ENCODE measurements at places on chromosomes 4 and X.

GRCh38 chr4:3420956-3421355 is 20.8 kb upstream of the HGFAC start:
- no peak for DNase-seq

DNA sequence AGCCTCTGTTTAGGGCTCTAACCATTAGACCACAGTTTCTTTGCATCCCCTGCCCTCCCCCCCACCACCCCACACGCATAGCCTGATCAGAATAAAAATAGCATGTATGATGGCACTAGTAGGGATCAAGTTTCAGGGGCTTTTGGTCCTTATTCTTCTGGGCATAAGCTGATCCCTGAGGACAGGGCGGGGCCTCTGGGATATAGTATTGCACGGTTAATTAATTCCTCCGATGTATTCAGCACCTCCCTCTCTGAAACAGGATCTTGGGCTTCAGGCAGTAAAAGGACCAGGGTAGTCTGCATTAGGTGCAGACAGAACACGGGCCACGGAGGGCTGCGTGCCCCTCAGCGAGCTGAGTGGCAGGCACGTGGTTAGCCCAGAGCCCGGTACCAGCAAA is 57.1 kb downstream of the ELF4 start:
- DNase-seq = no peak

- no peak for DNase-seq
Measured at GRCh38 chr4:105352826-105353225, 121.0 kb downstream of the PPA2 start.

GRCh38 chrX:81120258-81120935 is 81.3 kb downstream of the HMGN5 start:
- DNase-seq = no peak

DNA sequence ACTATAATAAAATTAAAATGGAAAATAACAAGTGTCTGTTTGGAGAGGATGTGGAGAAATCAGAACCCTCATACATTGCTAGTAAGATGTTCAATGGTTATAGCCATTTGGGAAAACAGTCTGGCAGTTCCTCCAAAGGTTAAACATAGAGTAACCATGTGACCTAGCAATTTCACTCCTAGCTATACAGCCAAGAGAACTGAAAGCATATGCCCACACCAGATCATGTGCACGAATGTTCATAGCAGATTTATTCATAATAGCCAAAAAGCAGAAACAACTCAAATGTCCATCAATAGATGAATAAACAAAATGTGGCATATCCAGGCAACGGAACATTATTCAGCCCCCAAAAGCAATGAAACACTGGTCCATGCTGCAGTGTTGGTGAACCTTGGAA is 9.4 kb upstream of the CCNQ start:
- DNase-seq = no peak

DNA sequence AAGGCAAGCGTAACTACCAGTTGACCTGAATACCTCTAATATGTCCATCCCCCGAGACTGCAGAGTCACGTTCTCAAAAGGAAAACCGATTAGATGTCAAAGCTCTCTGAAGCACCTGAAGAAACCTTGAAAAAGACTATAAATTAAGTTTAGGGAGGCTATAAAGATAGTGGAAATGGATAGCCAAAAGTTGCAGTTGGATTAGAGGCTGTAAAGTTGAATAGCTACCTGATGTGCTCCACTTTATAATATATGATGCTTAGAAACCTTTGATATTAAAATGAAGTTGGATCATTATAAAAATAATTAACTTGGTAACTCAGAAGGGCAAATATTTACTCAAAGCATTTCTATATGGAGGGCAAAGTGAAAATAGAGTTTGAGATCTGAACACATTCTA is 506.6 kb upstream of the AGA start:
- no peak for DNase-seq

DNA sequence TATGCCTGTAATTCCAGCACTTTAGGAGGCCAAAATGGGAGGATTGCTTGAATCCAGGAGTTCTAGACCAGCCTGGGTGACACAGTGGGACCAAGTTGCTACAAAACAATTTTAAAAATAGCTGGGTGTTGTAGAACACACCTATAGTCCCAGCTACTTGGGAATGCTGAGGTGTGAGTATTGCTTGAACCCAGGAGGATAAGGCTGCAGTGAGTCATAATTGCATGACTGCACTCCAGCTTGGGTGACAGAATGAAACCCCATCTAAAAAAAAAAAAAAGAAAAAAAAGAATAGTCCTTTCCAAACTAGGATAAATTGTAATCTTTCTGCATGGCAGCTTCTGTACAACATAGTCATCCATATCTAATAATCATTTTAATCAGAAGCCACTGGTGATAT is 270.1 kb upstream of the INTU start:
- DNase-seq = no peak

DNA sequence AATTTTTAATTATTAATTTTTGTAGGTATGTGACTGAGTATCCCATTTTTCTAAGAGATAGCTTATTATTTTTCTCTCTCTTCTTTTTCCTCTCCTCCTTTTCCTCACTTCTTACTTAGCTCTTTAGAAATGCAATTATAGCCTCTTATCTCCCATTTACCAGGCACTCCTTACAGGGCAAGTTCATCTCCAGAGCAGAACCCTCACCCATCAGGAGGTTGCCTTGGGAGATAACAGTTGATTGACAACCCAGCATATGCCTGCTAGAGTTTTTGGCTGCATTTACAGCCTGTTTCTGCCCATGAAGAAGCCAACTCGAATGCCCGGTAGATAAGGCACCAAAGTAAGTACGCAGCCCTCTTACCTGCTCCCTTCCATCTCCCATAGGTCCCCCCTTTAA is 572.9 kb upstream of the ZFP42 start:
- DNase-seq = no peak

Measured in neural progenitor cell (in vitro differentiated cells).